ENCODE measurements at places on chromosomes 2 and 18. TPM values are rescaled to one million over a fixed set of nuclear protein-coding genes. Genes with fewer than 3 reads are reported as not detected.

ICA1L gene
- total RNA-seq, result 0.20 TPM

IGFBP5 gene
- total RNA-seq, result 10.0 TPM

CNRIP1 gene
- total RNA-seq, result not detected

CFC1 gene
- not detected for total RNA-seq

FSIP2 gene
- total RNA-seq, result 0.22 TPM

QPCT gene
- 3.0 TPM for total RNA-seq

TRIM43 gene
- not detected for total RNA-seq

GALNT3 gene
- 33.1 TPM for total RNA-seq

IL36RN gene
- total RNA-seq, result 1.0 TPM

CD8A gene
- total RNA-seq, result 0.28 TPM
